ENCODE measurements at places on chromosomes 5 and 9.

DNA sequence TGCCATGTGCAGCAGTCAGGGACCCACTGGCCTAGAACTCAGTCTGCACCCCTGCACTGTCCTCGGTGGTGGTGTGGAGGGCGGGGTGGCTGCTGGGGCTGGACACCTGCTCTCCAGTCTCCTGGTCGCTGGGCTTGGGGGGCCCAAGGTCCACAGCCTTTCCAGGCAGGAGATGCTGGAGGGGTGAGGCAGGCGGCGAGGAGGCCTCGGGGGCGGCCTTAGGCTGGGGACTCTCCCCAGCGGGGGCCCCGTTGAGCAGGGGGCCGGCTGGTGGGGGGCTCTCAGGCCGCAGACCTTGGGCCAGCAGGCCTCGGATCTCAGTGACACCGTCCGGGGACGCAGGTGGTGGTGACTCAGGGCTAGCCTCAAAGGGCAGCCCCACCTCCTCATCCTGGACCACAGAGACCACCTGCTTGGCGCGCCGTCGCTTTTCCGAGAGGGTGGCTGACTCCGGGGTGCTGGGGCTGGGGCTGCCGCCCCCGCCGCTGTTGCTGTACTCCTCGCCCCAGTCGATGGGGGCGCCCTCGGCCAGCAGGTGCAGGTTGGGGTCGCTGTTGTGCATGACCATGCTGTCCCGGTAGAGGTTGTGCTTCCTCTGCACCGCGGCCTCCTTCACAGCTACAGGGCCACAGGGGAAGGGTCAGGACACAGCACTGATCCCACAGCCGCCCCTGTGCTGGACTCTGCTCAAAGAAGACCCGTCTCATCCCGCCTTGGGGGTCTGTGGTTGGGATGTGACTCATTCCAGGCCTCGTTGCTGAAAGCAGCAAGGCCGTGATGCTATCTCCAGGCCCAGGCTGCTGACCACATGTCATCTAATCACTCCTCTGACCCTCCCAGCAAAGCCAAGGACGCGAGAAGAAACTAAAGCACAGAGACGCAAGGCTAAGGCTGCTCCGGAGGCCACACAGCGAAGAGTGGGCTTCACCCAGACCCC lies 55.8 kb downstream of the LRSAM1 start:
- DNase-seq, result no peak

DNA sequence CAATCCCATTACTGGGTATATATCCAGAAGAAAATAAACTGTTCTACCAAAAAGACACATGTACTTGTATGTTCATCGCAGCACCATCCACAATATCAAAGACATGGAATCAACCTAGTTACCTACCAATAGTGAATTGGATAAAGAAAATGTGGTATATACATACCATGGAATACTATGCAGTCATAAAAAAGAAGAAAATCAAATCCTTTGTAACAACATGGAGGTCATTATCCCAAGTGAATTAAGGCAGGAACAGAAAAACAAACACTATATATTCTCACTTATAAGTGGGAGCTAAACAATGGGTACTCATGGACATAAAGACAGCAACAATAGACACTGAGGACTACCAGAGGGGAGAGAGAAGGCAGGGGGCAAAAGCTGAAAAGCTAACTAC lies 67.7 kb downstream of the NR2F1-AS1 start:
- no peak for DNase-seq

DNA sequence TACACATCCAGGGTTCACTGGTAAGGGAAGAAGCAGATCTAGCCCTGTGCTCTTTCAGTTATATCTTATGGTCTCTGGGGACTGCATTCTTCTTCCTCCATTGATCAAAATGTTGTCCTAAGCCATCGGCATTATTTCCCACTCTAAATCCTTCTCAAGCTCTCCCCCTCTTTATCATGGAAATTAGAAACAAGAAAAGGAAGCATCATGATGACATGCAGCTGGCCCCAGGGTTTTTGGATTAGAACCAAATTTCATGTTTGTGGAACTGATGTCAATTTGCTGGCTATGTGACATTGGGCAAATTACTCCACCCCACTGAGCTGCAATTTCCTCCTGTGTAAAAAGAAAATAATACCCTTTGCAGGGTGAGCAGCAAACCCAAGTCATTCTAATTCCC lies 39.5 kb downstream of the MFAP3 start:
- DNase-seq, result no peak

GRCh38 chr5:133635051-133635450 lies 22.7 kb upstream of the FSTL4 start:
- no peak for DNase-seq

- DNase-seq, result no peak
Measured at GRCh38 chr5:167934551-167934971, 356.9 kb upstream of the WWC1 start.

DNA sequence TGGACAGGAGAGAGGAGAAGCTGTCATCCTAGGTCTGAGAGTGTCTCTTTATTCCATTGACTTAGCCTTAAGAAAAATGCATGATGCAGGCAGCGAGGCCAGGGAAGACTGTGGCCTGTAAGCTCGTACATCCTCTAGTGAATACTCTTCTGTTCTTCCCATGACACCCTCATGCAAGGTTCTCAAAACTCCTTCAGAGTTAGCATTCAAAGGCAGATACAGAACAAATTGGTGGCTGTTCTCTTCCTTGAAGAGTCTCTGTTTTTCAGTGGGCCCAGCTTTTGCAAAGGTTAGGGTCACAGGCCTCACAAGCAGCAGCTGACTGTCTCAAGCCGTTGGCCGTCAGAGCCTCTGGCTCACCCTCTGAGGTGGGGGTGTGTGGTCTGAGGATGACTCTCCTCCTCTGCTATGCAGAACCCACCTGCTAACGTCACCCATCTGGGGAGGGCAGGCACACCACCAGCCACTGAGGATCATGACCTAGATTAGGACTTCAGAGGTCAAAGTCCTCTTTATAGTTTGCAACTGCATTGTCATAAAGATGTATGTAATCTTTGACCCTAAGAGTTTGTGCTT lies 15.1 kb downstream of the ADCY2 start:
- no peak for DNase-seq

GRCh38 chr9:137021979-137022661 lies 5.9 kb downstream of the ABCA2 start:
- peak; percentile 49 for DNase-seq

All from activated CD4-positive, alpha-beta T cell treated with anti-CD3 and anti-CD28 coated beads for 1 hour (primary cell).